ENCODE measurements at places on chromosomes 11 and 22. TPM values are rescaled to one million over a fixed set of nuclear protein-coding genes. Genes with fewer than 3 reads are reported as not detected.

Gene CDC45
- total RNA-seq = 10.0 TPM

Gene TAF6L
- total RNA-seq = 10.3 TPM

Gene KRTAP5-10
- total RNA-seq = 0.16 TPM

Gene CSNK2A3
- total RNA-seq = 0.84 TPM

Gene ACR
- total RNA-seq = 0.40 TPM

Gene OR52A1
- not detected for total RNA-seq

Gene BCO2
- 5.7 TPM for total RNA-seq

Gene SLC7A4
- total RNA-seq = 4.2 TPM

Data from esophagus mucosa (tissue), 1 donor.